Activated CD4-positive, alpha-beta T cell treated with anti-CD3 and anti-CD28 coated beads, Interleukin-10, Interleukin-2, amounts not matched to agents 100 ng/mL and 50 ng/mL, durations not matched to agents 16 hours and 8 hours (primary cell): ENCODE measurements at places on chromosomes 7 and 10.
A peak's percentile ranks its signal among the peaks of the same experiment; 100 is the strongest.

DNA sequence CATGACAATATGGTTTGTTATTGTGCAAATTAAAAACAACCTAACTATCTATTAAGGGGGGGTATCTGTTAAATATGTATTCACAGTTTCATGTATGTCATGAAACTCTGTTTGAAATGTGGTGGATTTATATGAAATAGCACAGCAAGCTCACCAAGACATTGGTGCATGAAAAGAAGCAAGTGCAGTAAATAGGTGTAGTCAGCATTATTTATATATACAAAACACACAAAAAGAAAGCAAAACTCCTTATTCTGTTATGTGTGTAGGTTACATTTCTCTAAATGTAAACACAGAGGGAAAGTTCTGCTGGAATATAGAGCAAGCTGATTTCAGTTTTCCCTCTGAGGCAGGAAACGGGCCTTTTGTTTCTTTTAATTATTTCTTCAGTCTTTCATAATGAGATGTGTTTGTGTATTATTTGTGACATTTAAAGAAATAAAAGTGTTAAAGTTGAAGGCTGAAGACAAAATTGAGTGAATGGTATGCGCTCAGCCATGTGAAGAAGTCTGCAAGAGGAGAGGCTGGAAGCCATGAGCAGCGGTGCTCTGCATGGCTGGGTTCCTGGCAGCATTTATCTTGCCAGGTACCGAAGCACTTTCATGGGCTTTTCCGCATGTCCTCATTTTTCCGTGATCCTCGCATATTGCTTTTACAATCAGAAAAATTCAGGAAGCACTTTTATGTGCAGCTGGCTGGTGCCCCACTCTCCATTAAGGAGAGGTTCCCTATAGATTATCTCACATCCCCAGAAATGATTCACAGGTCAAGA, 38.5 kb downstream of the GRID1 start:
- DNase-seq = no peak

- DNase-seq = no peak
These were observed 456.6 kb upstream of the POT1 start for GRCh38 chr7:125386211-125386610.

DNA sequence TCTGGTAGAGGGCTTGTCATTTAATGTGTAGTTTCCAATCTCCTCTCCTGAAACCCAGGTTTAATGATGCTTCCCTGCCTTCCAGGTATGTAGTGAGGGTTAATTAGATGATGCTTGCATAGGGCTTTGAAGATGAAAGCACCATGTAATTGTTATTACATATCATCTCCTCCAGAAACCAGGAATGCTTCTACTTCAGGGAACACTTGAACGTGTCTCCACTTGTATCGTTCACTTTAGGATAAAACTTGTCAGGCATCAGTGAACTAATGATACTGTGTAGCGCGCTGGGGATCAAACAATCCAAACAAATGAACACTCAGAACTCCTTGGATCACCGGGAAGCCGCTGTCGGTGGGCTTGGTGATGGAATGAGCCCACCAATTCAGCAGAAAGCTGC, 260.9 kb upstream of the FZD8 start:
- DNase-seq = no peak

- peak; percentile 36 for DNase-seq
These were observed 832 bp downstream of the XRCC2 start for GRCh38 chr7:152674860-152675758.

DNA sequence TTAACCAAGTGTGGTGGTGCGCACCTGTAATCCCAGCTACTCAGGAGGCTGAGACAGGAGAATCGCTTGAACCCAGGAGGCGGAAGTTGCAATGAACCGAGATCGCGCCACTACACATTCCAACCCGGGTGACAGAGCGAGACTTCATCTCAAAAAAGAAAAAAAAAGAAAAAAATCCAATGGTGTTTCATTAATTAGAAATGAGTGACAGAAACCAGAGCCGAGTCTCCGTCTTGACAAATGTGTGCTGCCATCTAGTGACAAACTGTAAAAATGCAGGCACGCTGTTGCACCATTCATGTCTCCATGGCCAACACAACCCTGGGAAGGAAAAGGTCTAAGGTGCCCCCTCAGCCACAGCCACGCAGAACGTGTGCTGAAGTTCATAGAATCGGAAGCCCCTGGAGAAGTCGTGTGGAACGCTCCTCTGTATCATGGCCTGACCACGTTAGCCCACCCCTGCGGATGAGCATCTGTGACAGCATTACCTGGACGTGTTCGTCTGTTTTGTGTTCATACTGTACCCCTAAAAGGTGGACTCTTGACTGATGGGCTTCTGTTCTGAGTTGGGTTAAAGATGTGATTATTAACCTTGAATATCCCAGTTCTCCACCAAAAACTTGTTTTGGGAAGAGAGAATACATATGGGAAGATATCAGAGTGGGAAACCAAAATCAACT, 94.9 kb downstream of the LYZL2 start:
- peak; percentile 80 for DNase-seq

GRCh38 chr10:60649485-60650377, 128.5 kb upstream of the CDK1 start:
- no peak for DNase-seq

DNA sequence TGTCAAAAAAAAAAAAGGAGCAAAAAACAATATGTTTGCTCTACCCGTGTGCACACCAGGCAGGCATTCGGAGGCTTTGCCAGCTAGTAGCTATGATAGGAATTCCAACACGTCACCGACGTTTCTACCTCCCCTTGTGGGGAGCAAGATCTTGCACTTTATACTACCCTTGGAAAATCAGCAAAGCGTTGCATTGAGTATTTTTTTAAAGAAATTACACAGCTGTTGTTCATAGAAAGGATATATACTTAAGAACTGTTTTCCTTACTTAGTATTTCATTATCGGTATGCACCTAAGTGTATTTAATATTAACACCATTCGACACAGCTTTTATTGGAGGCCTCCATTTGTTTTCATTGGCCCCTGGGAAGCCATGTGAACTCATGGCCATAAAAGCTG, 159.9 kb upstream of the MGMT start:
- no peak for DNase-seq

DNA sequence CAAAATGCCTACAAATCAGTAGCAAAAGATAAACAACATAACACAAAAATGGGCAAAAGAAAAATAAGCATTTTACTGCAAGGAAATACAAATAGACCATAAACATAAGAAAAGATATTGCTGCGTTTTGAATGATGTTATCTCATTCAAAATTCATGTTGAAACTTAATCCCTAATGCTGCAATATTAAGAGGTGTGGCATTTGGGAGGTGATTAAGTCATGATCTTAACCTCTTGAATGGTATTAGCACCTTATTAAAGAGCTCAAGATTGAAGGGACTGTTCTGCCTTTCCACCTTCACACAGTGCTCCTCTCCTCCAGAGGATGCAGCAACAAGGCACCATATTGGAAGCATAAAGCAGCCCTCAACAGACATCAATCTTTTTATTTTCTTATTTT, 12.4 kb upstream of the TNKS2 start:
- DNase-seq = no peak
